CD4-positive, alpha-beta T cell treated with Interleukin-10 for 1 hour (primary cell): ENCODE measurements at places on chromosomes 2 and 18.

DNA sequence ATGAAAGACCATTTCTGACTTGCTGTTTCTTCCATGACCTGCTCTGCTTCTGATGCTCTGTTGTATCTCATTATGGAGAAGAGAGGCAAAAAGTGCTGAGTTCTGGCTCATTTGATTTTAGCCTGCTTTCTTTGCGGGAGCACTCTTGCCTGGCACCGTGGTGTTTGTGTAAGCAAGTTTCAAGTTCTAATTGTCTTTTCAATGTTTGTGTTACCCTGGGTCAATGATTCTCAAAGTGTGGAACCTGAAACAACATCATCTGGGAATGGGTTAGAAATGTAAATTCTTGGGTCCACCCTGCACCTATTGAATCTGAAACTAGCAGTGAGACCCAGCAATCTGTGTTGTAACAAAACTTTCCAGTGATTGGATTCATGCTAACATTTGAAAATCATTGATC, 85.5 kb upstream of the STON1 start:
- no peak for DNase-seq

DNA sequence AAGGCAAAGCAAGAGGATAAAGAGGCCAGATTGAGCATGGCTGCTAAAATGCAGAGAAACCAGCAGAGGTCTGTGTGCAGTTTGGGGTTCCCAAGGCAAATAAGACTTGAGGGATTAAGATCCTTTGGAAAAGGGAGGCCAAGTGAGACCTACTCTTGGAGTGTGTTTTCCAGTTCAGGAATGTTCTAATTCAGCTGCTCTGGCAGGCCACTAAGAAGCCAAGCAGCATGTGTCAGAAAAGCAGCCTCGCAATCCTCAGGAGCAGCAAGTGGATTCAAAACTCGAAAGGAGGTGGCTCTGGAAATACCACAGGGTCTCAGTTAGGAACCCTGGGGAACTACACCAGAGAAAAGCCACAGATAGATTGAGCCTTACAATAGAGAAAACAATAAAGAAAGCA, 569.2 kb downstream of the METTL4 start:
- DNase-seq = no peak

- DNase-seq = peak; percentile 71
Measured at GRCh38 chr18:5296706-5297320, 1.3 kb upstream of the ZBTB14 start.

DNA sequence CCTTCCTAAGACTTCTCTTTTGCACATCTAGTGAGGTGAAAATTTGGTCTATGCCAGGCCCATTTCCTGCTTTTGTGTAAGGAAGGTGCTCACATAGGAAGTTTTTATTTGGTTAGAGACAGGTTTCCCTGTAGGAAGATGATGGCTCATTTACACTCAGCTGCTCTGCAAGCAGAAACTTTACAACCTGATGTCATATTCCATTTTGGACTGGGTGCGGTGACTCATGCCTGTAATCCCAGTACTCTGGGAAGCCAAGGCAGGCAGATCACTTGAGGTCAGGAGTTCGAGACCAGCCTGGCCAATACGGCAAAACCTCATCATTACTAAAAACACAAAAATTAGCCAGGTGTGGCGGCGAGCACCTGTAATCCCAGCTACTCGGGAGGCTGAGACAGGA, 35.8 kb downstream of the CASP10 start:
- no peak for DNase-seq

DNA sequence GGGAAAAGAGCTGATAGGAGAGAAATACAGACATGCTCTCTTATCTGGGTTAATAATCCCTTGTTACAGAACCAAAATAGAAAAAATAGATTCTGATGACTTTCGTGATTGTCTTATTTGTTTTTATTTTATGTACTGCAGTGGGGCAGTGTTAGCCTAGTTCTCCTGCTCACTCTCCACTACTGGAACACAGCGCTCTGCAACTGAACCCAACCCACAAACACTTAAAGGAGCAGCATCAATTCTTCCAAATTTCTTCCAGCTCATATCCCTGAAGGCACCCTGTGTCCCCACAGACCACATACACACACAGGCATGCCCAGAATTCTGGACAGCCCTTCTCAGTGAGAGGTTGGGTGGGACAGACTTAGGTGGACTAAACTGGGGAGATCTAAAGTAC, 160.6 kb downstream of the SS18 start:
- DNase-seq = no peak

- DNase-seq = no peak
Measured at GRCh38 chr2:26347286-26347865, 787 bp upstream of the ADGRF3 start.
